MV-4-11 (cell line): ENCODE measurements at places on chromosomes 5 and 9.

DNA sequence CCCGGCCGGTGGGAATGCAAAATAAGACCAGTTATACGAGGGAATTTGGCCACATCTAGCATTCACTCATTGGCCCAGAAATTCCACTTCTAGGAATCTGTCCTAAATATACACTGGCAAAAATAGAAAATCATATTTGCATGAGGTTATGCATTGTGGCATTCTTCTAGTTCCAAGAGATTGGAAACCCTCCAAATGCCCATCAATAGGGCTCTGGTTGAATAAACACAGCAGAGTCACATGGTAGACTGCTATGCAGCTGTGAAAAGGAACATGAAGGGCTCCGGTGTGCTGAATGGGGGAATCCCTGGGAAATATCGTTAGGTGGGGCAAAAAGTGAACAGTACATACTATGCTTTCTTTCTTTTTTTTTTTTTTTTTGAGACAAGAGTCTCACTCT is 36.8 kb downstream of the PTGES start:
- no peak for DNase-seq

- no peak for DNase-seq
These were observed 11.5 kb downstream of the PTAR1 start for GRCh38 chr9:69748304-69748703.

DNA sequence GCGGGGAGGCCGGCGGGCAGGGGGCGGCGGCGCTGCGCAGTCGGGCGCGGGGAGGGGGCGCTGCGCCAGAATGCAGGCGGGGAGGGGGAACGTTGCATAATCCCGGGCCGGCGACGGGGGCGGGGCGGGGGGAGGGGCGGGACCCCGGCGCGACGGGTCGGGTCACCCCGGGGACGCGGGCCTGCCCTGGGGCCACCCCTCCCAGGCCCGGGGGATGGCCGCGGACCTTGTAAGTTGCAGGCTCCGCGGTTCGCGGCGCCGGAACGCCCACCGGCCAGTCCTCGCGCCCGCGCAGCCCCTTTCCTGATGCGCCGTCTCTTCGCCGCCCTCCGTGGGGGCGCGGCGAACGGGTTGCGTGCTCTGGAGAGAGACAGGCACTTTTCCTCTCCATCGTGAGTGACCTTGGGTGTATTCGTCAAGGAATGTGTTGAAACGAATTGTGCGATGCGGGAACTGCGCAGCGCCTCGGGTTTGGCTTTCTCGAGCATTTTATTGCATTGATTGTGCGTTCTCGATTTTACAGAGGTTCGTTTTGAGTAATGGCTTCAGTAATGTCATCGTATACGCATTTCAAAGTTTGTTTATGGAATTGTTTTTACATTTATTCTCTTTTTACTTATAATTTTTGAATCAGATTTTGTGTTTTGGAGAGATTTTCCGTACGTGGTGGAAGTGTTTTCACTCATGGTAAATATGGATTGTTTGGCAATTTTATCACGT is 802 bp downstream of the SPIN1 start:
- peak; percentile 45 for DNase-seq

DNA sequence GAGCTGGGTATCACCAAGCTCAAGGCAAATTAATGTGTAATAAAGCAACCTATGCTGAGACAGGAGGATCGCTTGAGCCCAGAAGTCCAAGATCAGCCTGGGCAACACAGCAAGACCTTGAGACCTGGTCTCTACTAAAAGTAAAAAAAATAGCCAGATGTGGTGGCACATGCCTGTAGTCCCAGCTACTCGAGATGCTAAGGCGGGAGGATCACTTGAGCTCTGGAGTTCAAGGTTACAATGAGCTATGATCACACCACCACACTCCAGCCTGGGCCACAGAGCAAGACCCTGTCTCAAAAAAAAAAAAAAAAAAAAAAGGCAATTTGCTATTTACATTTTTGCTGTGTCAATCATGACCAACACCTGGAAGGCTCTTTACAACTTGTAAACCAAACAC is 5.2 kb downstream of the STRBP start:
- DNase-seq, result no peak

DNA sequence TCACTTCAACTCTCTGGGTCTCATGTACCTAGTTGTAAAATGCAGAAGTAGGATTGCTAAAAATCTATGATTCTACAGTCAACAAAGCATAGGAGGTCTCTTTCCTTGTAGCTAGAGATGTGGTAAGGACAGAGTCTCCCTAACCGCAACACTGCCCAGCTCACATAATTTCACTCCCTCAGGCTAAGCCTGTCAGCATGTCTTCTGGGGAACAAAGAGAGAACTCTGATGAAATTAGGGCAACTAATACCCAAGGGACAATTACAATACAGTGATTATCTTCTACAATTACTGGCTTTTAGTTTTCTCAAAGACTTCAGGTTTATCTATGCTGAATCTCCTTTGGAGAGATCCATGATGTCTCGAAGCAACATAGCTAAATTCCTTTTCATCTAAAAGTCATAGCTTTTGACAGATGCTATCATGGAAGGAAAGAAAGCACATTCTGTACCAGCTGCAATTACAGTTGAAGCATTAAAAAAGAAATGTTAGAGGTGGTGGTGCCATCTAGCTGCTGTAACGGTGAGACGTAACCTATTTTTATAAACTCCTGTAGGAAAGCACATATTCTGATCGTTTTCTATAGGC is 141.1 kb upstream of the TARS1 start:
- DNase-seq, result peak; percentile 94

- DNase-seq, result peak; percentile 81
These were observed 948 bp upstream of the FAM53C start for GRCh38 chr5:138336952-138337684.

DNA sequence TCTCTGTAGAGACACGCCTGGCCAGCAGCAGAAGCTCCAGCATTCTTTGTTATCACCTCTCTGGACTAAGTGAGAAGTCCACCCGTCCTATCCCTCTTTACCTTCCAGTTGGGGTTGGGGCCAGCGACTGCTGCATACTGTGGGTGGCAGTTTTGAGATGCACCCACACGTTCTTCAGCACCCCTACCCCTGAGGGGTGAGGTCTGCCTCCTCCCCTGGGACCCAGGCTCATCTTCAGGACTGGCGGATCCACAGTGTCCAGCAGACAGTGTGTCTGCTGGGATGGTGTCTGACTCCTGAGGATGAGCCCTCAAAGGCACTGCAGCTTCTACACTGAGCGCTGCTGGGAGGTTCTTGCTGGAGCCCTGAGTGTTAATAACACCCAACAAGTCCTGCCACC is 78.8 kb downstream of the GADD45G start:
- no peak for DNase-seq

DNA sequence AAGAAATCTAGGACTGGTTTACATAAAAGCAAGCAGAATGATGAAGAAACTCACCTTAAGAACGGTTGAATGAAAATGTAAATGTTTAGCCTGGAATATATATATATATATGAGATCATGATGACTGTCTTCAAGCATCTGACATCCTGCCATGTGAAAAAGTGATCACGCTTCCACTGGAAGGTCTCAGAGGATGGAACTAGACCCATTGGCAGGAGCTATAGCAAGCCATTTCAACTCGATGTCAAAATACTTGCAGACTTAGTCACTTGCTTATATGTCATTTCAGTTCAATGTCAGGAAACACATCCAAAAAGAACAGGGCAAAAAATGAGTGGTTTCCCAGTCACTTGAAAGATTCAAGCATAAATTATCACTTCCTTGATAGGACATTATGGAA is 22.2 kb upstream of the TMEM161B start:
- no peak for DNase-seq

DNA sequence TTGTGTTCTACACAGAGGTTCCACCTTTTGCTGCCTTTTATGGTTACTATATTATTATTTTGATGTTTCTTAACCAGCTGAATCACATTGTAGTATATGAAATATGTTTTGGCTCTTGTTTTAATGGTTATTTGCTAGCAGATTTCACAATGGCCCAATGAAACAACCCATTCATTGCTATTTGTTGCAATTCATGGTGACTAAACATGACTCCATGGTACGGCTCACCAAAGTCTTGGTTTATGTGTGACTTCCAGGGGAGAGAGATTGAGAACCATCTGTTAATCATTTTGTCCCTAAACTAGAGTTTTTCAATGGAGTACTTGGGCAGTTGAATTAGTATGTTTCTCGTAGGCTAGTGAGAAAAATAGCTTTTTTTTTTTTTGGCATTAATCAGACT is 108.4 kb downstream of the GHR start:
- DNase-seq, result no peak

DNA sequence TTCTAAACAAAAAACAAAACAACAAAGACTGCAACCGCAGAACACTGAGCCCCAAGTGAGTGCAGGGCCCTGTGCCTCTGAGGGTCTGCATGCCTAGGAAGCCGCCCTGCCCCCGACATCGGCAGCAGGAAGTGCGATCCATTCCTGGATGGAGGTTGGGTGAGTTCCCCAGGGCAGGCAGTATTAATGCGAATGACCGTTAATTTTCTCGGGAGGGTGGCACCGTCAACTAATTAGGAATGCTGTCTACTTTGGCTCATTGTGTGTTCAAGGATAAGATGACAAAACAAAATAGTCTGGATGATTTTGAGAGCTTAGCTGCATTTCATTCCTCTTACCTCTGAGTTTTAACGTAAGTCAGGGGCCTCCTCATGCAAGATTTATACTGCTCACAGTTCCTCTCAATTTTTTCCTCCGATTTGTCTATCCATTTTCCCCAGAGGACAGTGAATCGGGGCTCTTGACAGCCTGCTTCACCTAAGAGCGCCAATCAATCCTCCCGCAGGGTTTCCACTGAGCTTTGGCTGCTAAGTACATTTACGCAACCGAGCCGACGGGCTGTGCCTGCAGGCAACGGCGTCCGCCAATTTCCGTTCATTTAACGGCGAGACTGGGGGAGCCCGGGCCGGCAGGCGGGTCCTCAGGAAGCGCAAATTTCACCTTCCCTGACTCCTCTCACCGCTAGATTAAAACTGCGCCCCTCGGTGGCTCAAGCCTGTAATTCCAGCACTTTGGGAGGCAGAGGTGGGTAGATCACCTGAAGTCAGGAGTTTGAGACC is 2.9 kb upstream of the NXNL2 start:
- peak; percentile 72 for DNase-seq

GRCh38 chr9:20649381-20649780 is 27.1 kb upstream of the MLLT3 start:
- no peak for DNase-seq

- DNase-seq, result no peak
These were observed 146.8 kb downstream of the BARX1 start for GRCh38 chr9:93808115-93809029.

DNA sequence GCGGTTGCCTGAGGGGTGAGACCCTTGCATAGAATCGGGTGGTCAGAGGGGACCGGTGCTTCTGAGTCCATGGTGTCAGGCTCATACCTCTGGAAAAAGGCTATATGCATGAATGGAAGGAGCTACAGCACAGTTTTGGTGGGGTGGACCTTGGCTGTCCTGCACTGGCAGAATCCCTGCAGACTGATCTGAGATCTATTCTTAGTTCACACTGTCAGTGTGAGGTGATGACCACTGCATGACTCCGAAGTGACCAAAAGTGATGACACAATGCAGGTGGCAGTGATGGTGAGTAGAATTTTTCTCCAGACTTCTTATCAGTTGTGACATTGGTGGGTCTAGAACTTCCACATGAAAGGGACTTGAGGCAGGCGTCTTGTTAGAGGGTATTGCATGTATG is 105.2 kb upstream of the SLC28A3 start:
- DNase-seq, result no peak

GRCh38 chr5:33650911-33651310 is 210.1 kb downstream of the TARS1 start:
- no peak for DNase-seq

DNA sequence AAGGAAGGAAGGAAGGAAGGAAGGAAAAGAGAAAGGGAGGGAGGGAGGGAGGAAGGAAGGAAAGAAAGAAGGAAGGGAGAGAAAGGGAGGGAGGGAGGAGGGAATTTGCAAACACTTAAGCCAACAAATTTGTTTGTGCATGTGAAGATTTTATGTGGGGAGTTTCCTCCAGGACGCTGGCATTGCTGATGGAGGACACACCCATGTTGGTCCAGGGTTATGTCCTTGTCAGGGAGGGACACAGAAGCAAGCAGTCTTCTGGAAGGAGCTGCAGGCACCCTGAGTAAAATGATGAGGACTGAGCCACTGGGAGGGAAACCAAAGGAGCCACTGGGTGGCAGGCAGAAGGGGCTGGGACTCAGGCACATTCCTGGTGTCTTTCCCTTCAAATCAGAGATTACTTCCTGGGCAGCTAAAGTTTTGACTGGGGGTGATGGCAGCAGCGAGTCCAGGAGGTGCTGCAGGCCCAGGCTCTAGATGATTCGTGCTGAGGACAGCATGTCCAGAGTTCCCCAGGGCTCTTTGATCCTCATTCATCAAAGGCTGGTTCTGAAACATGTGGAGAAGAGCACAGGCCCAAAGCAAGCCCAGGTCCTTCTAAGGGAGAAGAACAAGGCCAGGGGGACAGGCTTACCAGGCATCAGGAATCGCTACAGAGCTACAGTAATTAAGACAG is 109.2 kb downstream of the PAX5 start:
- DNase-seq, result no peak

- DNase-seq, result no peak
These were observed 72.6 kb downstream of the PIK3R1 start for GRCh38 chr5:68287976-68288706.

DNA sequence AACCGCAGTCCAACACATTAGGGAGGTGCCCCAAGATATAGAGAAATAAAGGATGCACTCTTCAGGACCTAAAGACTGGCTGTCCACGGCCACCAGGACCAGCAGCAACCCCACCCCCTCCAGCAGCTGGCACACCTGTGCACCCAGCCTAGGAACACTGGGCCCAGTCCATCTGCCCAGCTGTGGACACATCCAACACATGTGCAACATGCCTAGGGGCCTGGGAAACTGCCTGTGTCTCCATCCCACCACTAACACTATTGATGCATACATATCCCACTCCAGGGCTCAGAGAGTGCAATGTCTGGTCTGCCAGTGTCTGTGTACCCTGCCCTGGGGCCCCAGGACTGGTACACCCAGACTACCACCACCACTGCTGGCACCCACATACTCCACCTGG is 1781.3 kb downstream of the MAT2B start:
- DNase-seq, result no peak

- no peak for DNase-seq
These were observed 103.0 kb downstream of the NTRK2 start for GRCh38 chr9:84772511-84772910.

- no peak for DNase-seq
These were observed 41.0 kb downstream of the CCDC192 start for GRCh38 chr5:127744241-127744640.

- no peak for DNase-seq
These were observed 93.6 kb downstream of the CAMSAP1 start for GRCh38 chr9:135813671-135814290.

- DNase-seq, result peak; percentile 73
These were observed 1.1 kb upstream of the MAT2B start for GRCh38 chr5:163504079-163504931.
